Left kidney (tissue), 8 donors: ENCODE measurements at places on chromosomes 4 and X. TPM values are rescaled to one million over a fixed set of nuclear protein-coding genes. Genes with fewer than 3 reads are reported as not detected.
A peak's percentile ranks its signal among the peaks of the same experiment; 100 is the strongest.

DNA sequence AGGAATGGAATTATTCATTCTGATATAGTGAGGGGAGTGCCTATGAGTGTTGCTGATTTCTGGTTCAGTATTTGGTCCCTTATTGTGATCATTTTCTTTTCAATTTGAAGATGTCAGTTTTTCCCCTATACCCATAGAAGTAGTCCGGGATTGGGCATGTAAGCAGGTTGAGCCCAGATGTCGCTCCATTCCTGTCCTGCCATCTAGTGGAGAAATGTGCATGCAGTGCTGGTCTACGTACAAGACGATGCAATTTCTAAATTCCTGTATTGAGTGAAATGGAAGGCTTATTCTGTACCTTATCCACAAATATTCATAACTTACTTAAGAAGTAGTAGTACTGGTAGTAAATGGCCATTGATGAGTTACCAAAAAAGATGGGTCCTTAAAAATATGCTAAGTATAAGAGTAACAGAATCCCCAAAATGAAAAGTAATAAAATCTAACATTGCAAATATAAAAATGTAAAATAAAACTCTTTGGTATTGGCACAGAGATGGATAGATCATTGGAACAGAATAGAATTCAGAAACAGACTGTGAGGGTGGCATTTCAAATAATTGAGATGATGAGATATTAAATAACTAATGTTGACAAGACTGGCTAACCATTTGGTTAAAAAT is 60.9 kb downstream of the UGT8 start:
- peak; percentile 77 for DNase-seq

GRCh38 chr4:154010371-154010770 is 221.5 kb upstream of the SFRP2 start:
- no peak for DNase-seq

DNA sequence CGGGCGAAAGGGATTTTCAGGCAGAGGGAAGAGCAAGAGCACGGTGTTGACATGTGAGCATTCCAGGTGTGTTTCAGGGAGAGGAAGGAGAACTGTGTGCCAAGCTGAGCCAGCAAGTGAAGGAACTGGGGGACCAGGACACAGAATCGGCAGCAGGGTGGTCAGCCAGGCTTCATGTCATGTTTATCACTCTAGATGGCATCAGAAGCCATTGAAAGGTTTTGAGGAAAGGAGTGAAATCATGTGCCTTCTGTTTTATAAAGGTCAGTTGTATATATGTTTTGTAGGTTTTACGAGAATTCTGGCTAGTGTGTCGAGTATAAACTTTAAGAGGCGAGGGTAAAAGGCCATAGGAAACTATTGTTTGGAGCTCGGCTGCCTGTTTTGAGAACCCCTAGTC is 682.3 kb downstream of the TRIML1 start:
- DNase-seq = no peak

DNA sequence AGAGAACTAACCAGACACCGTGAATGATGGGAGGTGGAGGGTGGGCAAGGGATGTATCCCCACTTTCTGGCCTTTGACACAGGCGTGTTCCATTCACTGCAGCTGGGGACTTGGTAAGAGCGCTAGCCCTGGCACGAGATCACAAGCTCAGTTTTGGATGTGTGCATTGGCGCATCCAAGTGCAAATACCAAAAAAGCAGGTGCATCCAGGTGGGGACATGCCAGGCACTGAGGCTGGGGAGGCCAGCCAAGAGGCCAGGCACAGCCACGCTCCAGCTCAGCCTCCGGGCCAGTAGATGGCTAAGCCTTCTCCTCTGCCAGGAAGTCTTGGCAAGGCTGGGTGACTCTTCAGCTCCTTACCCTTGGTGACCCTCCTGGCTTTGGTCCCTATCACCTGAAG is 4.4 kb upstream of the ZFP92 start:
- DNase-seq = no peak

DNA sequence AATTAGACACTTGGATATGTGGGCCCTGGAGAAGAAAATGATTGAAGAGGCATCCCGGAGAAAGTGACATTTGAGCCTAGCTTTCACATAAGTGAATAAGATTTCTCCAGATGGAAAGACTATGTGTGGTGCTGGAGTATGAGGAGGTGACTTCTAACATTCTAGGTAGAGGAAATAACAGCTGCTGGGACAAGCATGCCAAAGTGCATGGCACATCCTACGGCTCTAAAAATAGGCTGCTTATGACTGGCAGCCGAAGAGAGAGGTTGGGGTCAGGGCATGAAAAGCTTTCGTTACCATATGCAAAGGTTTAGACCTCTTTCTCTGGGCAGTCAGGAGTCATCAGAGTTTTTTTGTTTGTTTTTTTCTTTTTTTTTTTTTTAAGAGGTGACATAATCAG is 142.0 kb downstream of the SOX3 start:
- DNase-seq = no peak

- DNase-seq = no peak
Observed at GRCh38 chr4:1336088-1336491, 10.9 kb upstream of the UVSSA start.

DNA sequence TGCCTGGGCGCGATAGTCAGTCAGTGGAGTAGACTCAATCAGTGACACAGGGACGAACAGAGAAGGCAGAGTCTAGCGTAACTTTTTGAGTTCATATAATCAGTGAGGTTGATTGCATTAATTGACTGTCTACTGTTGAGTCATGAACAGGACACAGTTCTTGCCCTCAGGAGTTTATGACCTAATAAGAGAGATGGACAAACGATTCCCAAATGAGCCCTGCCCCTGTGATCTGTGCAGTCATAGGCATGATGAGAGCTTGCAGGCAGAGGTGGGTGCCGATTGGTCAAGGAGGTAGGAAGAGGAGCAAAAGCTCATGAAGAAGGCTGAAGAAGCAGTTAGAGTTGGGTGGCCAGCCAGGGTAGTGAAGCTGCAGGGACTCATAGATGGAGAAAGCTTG is 57.1 kb downstream of the ADD1 start:
- DNase-seq = no peak

DNA sequence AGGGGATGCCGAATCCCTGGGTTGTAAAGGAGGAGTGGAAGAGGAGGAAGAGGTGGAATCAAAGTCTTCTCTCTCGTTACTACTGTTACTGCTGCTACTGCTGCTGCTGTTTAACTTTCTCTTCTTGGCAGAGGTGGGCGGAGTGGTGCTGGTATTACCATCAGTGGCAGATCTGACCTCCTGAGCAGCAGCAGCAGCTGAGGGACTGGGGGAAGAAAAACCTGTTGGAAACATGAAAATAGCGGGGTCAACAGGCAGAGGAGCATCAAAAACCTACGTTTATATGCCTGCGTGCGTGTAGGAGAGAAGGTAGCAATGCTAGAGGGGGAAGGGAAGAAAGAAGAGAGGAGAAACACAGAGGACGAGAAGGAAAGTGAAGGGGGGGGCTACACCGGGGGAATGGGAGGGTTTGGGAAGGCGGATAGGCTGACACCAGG is 339 bp downstream of the CUL4B start:
- DNase-seq = no peak

DNA sequence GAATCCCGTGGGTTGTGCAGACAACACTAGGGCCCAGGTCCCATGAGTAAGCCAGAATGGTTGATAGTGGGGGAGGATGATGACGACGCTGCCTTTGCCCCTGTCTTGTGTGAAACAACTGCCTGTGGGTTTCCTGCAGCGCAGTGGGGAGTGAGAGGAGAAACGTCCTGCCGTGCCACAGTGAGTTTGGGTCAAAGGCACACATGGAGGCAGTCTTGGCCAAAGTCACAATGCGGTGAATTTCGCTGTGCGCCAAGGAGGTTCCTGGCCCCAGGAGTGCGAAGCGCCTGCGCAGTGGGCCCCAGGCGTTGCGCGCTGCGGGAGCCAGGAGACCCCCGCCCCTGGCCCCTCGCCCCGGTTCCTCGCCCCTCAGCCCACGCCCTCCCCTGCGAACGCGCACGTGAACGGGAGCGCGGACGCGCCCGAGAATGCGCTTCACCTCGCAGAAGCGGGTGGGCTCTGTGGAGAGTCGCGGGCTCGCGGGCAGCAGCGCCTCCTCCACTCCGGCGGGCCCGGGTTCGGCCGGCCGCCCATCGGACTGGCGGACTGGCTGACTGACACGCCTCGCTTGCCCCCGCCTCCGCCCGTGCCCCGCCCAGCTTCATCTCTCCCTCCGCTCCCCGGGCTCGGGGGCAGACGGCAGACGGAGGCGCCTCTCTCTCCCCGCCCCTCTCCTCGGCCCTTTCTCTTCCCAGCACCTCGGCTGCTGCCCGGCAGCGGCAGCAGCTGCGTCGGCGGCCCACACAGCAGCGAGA is at the start of gene NUDT10:
TSS of gene NUDT10 (plus strand) at position 635 of the 755 bp plus-strand sequence. CDS start 144 bp downstream, outside the sequence.
- DNase-seq = peak; percentile 60

- DNase-seq = no peak
Observed at GRCh38 chrX:66200050-66200664, 36.1 kb downstream of the HEPH start.

DNA sequence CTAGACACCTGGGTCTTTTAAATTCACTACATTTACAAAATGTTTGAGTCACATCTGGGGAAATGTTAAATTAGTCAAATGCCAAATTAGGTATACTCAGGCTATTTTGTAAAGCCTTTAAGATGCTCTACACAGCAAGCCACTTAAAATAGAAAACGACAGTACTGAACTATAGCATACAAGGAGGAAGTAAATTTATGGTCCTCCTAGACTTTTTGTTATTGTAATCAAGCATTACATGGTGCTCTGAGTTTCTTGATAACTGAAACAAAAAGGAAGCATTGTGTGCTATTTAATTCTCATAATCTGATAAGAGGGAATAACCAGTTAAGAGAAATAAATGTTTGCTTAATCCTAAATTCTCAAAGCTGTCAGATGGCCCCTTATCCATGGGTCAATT is 46.2 kb downstream of the SLC9A7 start:
- no peak for DNase-seq

GRCh38 chr4:73912191-73912590 is 43.0 kb downstream of the CXCL1 start:
- DNase-seq = no peak

DNA sequence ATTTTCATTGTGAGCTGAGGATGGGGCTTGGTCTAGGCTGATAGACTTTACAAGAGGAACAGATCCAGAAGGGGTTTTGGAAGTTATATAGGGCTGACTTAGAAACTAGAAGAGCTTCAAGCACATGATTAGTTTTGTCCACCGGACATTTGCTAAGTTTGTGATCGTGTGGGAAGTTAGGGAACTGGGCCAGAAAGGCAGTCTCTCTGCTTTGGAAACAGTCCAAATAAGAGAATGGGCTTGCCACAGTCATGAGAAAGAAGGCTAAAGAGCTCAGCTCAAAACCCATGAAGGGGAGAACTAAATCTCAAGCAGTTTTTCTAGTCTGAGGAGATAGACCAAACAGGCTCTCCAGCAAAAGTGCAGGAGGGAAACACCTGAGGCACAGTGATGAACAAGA is 67.8 kb downstream of the ZNF674 start:
- peak; percentile 2 for DNase-seq

GRCh38 chrX:5702890-5703289 is 525.8 kb downstream of the NLGN4X start:
- no peak for DNase-seq

DNA sequence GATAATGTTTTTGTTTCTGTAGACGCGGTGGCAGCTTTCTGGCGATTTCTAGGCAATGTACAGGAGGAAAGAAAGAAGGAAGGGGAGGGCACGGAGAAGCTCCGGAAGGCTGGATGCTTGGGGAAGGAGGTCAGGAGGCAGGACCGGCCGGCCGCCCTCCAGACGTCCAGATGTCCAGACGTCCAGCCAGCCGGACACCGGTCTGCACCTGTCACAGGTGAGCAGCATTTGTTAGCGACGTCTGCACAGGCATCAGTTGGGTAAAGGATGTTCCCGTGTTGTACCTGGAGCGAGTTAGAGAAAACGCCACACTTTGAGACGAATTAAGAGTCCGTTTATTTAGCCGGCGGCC is 90.0 kb upstream of the PPP2R3B start:
- no peak for DNase-seq

DNA sequence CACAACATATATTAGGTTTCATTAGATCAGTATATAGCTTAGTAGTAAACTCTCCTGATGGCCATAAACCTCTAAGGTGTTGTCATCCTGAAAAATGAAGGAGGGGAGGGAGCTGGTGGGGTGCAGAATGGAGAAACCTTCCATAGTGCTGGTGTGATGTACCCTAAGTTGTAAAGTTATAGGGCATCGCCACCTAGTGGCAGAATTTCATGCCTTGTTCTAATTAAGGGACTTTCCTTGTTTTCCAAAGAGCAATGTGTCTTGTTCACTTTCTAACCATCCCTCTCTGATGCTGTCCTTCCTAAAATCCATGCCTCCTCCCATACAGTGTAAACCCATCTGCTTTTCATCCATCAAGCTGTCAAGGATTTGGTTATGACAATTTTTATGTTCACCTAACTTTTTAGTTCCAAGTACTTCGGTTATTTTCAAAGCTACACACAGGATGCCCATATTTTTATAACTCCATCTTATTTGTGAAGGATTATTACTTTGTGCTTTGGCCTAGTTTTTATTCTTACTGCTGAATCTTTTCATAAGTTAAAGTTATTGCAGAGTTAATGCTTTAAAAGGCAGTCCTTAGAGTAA is 4.5 kb downstream of the NBDY start:
- no peak for DNase-seq

- DNase-seq = no peak
Observed at GRCh38 chr4:6307891-6308290, 38.2 kb downstream of the WFS1 start.

GRCh38 chrX:42739258-42739657 is 38.7 kb downstream of the PPP1R2C start:
- DNase-seq = no peak

DNA sequence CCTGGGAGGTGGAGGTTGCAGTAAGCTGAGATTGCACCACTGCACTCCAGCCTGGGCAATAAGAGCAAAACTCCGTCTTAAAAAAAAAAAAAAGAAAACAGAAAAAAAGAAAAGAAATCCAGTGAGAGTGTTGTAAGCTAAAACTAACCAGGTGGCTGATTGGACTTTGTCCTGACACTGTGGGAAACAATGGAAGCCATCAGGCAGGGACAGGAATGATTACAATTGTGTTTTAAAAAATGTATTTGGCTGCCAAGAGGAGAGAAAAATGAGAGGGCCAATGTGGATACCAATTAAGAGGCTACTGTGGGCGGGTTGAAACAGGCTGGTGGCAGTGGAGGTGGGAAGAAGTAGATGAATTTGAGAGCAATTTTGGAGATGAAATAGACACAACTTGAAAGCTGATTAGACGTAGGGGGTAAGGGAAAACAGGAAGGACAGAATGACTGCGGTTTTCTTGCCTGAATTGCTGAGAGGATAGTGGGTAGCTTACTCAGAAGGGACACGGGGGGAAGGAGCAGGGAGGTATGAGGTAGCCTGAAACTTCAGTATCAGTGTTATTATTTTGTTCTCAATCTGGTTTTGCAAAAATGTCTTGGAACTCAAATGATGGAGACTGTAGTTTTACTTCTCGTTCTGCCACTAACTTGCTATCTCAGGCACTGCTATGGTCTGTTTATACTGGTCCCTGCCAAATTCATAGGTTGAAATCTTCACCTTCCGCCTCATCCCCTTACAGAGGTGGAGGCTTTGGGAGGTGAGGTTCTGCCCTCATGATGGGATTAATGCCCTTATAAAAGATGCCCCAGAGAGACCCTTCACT is 45.6 kb upstream of the CHRNA9 start:
- no peak for DNase-seq

- DNase-seq = no peak
Observed at GRCh38 chr4:19987746-19988145, 264.0 kb upstream of the SLIT2 start.

The TXK gene
- 3.7 TPM for polyA plus RNA-seq

The IL2RG gene
- 0.93 TPM for polyA plus RNA-seq

The CTPS2 gene
- polyA plus RNA-seq = 52.2 TPM

The ETDA gene
- polyA plus RNA-seq = not detected

The GABRA4 gene
- 0.20 TPM for polyA plus RNA-seq

The CLGN gene
- 4.3 TPM for polyA plus RNA-seq

The TMSB15A gene
- 80.4 TPM for polyA plus RNA-seq

The SPANXA1 gene
- polyA plus RNA-seq = not detected

The FAM47E gene
- polyA plus RNA-seq = 9.4 TPM

The SUPT20HL1 gene
- not detected for polyA plus RNA-seq

The TCEAL7 gene
- 37.6 TPM for polyA plus RNA-seq
